BE2C (cell line): ENCODE measurements at places on chromosomes 3 and 15.

- no peak for DNase-seq
Observed at GRCh38 chr3:45180051-45180450, 33.9 kb upstream of the CDCP1 start.

GRCh38 chr3:133996996-133997395, 32.7 kb downstream of the SLCO2A1 start:
- DNase-seq = no peak

DNA sequence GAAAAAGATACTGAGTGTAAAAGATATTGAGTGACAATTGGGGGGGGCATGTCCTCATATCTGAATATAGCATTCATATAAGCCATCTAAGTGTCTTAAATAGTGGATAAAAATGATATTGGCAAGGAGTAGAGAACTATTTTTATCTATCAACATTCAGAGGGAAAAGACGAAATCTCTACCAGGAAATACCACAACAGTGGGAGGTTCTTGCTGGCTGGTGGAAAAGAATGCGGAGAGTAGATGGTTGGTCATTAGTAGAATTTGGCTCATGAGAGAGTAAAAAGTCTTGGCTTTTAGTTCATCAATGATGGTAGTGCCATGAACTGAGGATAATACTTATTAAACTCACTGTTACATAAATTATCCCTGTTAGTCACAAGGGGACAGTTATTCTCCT, 4.8 kb upstream of the TCF12 start:
- DNase-seq = no peak

- DNase-seq = no peak
Observed at GRCh38 chr15:100995471-100996430, 76.6 kb downstream of the LRRK1 start.

DNA sequence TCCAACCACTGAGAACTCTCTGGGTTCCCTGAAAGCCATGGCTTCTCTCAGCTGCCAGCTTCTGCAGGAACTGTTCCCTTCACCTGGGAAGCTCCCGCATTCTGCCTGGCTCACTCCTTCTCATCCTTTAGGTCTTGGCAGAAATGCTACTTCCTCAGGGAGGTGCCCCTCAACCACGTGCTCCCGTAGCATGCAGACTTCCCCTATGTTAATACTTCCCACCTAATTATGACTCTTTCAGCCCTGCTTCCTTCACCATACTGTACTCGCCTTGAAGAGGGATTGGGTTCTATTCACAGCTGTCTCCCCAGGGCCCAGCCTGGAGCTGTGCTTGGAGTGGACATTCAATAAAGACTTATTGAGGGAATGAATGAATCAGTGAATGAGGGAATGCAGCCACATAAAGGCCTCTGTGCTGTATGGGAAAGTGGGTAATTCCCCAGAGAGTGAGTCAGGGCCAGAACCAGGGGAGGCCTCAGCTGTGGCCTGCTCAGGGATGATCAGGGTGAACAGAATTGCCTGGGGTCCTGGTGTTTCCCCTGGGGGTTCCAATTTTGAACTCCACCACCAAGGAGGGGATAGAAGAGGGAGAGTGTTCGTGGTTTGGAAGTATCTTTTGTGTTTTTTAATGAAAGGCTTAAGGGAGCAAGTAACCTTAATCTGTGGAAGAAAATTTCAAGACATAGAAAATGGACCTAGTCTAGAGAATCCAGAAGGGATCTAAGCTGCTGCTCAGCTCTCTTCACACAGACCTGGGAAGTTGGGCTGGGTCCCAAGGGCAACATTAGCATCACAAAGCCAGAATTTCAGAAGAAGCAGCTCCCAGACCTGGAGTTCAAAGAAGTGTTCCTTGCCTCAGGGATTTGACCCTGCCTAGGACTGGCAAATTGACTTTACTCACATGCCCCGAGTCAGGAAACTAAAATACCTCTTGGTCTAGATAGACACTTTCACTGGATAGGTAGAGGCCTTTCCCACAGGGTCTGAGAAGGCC, 14.6 kb upstream of the FAM107A start:
- no peak for DNase-seq

DNA sequence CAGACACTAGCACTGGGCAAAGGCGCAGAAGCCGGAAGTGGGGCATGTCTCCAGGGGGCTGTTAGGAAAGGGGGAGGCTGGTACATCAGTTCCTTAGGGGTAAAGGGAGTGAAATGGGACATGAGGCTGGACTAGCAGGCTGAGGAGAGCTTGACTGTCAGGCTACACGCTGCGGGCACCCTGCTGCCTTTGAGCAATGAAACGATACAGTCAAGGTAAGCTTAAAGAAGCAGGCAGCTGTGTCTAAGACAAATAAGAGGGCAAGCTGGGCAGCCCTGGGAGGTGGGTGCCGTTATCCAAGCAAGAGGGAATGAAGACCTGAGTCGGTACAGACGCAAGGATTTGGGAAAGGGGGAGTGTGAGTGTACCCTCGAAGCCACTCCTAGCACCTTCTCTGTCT, 51.0 kb upstream of the DCLK3 start:
- no peak for DNase-seq

DNA sequence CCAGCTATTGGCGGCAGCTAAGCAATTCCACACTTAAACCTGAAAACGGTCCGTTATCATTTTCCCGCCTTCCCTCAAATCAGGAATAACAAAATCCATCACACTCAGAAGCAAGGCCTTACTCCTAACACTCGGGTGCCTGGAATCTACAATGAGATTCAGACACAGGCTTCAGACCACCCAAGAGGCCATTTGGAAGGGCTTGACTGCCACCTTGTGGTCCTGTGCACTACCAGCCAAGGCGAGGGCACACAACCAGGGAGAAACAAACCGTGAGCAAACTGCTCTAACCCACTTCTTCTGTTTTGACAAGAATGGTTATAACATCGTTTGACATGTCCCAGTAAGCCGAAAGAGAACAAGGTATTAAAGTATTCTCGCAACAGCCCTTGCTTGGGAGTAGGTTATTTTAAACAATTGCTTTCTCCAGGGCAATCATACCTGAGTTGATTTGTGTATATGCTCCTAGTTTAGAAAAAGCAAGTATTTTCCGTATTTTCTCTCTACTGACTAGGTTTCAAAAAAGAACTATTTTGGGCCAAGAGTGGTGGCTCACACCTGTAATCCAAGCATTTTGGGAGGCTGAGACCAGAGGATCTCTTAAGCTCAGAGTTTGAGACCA, 40.1 kb upstream of the TAFA4 start:
- peak; percentile 80 for DNase-seq

DNA sequence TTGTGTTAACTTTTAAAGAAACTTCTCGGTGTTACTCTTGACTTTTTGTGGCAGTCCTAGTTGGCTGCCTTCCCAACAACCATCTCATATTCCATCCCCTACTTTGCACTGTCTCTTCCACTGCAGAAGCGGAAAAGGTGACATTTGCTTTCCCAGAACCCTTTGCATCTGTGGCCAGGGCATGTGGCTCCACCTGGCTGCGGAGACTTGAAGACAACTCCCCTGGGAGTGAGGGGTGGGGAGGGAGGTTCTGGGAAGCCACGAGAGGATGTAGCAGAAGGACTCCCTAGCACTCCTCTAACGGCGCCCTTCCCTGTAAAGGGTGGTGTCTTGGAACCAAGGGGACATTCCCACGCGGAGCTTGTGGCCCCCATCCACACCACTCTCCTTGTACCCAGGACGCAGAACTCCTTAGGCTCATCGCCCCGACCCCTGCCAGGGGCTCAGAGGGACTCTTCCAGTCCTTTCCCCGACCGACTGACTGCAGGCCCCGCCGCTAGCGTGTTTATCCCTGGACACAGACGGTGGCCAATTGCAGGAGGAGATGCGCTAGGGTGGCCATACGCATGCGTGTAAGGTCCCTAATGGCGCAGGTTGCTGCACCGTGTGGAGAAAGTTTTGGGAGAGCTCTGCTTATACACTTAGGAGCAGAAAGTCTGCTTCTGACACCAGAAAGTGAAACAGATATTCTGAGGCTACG, 33.2 kb upstream of the SECISBP2L start:
- DNase-seq = no peak

DNA sequence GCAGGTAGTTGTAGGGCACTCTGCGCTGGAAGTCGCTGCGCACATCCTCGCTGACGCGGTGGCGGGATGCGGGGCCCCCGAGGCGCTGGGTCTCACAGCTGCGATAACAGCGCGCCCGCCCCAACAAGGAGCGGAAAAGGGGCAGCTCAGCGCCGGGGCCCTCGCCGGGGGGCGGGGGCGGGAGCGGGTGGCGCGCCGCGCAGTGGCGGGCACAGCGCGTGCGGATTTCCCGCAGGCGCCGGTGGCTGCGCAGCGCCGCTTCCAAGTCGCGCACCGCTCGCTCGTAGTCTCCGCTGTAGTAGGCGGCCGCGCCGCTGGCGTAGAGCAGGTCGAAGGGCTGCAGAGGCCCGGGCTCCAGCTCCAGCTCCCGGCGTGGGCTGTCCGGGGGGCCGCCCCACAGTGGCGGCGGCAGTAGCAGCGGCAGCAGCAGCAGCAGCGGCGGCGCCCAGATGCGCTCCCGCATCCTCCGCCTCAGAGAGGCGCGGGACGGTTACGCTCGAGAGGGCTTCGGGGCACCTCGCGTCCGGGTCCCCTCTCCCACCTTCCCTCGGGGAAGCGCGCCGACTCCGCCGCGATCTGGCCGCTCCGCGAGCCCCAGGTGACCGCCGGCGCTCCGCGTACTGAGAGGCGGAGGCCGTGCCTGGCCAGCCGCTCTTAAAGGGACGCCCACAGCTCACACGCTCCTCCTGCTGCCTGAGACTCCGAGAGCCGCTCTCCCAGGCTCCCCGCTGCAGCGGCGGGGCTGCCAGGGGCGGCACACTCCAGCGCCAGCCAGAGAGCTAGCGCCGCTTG, at the start of gene P3H2:
TSS of gene P3H2 (minus strand) at position 629 of the 792 bp plus-strand sequence. CDS start at position 463, 166 bp downstream.
- peak; percentile 73 for DNase-seq

DNA sequence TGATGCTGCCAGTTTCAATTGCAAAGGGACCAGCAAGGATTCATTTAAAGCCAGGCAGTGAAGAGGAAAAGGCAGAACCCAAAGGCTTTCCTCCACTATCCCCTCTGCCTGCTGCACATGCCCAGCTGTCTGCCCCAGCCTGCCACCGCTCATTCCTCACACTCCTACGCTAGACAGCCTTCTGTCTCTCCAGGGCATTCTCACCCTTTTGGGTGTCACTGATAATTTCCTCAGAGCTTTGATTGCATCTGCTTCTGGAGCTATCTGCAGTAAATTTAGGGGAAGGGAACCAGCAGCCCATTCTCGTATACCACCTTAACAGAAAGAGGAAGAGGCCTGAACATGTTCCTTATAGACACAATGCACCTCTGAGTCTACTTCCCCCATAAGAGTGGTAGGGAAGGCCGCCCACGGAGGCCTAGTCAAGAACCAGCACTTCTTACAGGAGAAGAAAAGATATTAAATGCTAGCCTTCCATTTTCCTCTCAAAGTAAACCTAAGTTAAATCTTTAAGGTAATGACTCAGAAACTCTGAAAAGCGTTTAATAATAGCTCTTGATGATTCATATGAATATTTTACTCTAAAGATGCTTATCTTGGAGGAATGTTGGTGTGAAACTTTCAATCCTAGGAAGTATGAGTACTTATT, 20.9 kb downstream of the NUDT16 start:
- no peak for DNase-seq

GRCh38 chr3:140449413-140450256, 228.2 kb upstream of the TRIM42 start:
- no peak for DNase-seq

DNA sequence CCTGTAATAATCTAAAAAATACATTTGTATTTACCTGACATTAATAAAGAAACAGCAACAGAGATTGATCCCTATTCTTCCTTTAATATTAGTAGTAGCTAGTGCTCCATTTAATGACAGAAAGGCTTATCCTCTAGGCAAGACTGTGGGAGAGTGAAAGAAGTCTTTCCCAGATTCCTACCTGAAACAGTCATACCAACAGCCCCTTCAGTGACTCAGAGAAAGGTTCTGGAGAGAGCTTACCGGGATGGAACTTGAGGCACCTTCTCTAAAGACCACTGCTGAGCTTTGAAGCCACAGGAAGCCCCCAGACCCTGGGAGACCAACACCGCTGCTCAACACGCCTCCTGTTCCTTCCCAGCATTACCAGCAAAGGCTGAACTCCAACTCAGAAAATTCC, 66.9 kb upstream of the FGF12 start:
- DNase-seq = no peak

GRCh38 chr3:190038050-190038933, 82.4 kb downstream of the P3H2 start:
- DNase-seq = no peak

DNA sequence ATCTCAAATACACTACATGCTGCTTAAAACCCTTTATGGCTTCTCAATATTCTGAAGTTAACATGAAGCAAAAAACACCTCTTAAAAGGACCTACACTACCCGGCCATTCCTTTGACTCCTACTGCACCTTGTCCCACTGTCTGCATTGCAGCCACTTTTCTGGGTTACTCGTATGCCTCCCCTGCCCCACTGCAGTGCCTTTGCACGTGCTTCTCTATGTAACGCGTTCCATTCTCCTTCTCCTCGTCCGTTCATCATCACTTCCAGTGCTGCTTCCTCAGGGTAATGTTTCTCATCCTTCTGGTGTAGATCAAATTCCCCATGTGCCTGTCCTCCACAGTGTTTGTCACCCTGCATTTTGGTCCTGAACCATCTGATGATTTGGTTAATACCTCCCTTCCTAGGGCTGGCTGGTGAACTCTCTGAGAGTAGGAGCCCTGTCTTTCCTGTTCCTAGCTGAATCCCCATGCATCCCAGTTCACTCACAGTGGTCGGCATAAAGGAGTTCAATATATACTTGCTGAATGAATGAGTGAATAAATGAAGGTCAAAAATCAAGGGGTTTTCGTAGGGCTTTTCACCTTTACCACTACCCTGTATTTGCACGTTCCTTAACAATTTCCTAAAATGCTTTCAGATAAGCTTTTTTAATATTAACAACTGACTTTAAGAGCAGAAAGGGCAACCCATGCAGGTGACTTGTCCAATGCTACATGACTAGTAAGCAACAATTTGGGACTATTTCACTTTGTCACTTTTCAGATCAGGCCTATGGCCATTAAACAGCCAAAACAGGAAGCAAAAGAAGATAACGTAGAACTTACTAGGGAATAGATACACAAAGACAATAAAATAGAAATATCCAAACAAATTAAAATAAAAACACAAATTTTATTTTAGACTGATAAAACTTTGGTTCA, 2.4 kb upstream of the STT3B start:
- no peak for DNase-seq

- peak; percentile 50 for DNase-seq
Observed at GRCh38 chr3:186882881-186883685, 40.6 kb downstream of the ADIPOQ start.

DNA sequence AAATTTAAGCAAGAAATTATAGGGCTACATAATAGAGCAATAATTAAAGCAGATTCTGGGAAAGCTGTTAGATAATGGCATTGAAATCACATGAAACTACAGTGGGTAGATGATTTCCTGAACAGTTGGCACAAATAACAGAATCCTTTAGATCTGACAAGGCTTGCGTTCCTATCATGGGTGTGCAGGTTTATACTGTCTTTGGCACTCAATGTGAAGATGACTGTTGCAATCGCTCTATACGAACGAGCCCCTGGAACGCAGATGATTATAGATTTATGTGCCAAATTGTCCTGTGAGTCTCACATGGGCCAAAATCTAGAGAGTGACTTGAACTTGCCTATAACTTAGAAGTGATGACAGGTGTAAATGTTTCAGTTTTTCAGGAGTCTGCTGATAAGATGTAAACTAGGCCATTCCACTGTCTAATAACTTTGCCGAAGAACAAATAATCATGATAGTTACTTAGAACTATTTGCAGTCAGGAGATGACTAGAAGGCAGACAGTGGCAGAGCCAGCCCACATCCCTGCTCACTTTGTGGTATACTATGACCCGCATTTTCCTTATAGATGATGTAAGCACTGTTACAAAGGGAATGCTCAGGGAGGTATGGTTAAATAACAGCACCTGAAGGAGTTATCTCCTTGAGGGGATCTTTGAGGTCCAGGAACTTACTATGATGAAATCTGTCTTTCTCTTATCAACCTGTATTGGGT, 30.5 kb upstream of the TRPC1 start:
- DNase-seq = no peak

- DNase-seq = no peak
Observed at GRCh38 chr3:124999317-124999716, 56.5 kb downstream of the HEG1 start.
